ENCODE measurements at places on chromosomes 16 and 17.

GRCh38 chr16:85800321-85800669 lies 800 bp downstream of the COX4I1 start:
- DNase-seq = no peak

DNA sequence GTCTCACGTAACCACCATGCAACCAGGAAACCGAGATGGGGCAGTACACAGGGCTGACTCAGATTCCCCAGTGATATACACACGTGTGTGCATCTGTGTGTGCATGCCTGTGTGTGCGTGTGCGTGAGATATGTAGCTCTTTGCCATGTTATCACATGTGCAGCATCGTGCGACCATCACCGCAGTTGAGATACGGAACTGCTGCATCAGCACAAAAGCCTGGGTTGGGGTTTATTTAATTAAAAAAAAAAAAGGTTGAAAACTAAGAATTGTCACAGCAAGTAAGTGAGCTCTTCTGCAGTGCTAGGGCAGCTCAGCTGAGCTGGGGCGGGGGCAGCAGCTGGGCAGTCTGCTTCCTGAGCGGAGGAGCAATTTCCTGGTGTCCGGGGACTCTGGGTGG lies 152.5 kb downstream of the RBFOX3 start:
- no peak for DNase-seq

- DNase-seq = no peak
Measured at GRCh38 chr17:29031488-29031887, 11.5 kb upstream of the PIPOX start.

DNA sequence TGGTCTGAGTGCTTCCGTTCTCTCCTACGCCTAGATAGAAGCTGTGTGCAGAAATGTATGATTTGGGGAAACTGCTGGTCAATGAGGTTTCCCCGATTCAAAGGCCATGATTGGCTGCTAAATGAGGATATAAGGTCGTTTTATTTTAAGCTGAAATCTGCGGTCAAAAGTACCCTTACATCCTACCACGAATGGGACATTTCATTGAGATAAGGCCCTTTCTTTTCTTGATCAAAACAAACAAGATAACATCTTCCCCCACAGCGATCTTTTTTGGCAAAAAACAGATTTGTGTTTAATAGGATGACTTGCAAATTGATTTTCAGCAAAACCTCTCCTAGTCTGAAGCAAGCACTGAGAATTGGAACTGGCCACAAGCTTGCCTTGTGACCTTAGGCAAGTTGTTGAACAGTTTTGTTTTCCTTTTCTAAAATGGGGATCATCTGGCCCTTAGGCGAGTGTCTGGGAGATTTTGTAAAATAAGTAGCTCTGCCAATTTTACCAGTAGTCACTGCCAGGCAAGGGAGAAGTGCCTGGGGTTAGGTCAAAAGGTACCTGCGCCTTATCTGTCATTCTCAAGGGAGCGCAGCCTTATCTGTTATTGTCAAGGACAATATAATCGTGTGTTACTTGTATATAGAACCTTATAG lies 635 bp downstream of the SCPEP1 start:
- DNase-seq = no peak

GRCh38 chr17:4899341-4900230 lies at the start of gene C17orf107:
Gene C17orf107, plus strand, starts transcription at chr17:4899536. Its CDS starts 227 bp downstream, at chr17:4899763.
- DNase-seq = peak; percentile 98

GRCh38 chr17:64028874-64029464 lies 8.5 kb upstream of the ICAM2 start:
- peak; percentile 78 for DNase-seq

DNA sequence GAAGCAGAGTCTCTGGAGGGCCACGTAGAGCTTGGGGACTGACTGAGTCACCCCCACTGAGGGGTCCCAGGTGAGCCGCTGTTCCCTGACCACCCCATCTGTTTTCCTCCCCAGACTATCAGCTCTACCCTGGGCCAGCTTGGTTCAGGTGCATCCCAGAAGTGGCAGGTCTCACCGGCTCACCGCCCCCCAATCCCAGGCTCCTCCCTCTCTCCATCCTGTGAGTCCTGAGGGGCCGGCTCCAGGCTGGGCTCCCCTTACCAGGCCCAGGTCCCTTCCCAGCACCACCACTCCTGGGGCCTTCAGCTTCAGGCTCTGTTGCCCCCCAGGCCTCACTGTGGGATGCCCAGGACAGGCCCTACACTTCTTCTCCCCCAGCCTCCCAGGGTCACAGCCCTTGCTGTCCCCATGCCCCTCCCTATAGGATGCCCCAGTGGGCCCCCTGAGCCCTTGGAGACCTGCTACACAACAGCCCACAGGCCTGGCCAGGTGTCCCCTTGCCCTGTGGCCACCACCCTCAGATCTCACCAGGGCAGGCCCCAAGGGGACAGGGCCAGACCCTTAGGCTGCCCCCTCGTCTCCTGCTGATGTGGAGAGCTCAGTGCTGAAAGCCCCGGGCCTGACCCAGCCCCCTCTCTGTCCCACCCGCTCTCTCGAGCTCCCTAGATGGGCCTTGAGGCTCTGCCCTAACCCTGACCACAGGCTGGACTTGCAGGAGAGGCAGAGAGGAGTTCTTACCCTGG lies 40.4 kb downstream of the TNFRSF13B start:
- DNase-seq = no peak

- no peak for DNase-seq
Measured at GRCh38 chr17:2704031-2704889, 7.3 kb downstream of the CLUH start.

GRCh38 chr17:82195675-82196672 lies 16.7 kb downstream of the CCDC57 start:
- DNase-seq = no peak

DNA sequence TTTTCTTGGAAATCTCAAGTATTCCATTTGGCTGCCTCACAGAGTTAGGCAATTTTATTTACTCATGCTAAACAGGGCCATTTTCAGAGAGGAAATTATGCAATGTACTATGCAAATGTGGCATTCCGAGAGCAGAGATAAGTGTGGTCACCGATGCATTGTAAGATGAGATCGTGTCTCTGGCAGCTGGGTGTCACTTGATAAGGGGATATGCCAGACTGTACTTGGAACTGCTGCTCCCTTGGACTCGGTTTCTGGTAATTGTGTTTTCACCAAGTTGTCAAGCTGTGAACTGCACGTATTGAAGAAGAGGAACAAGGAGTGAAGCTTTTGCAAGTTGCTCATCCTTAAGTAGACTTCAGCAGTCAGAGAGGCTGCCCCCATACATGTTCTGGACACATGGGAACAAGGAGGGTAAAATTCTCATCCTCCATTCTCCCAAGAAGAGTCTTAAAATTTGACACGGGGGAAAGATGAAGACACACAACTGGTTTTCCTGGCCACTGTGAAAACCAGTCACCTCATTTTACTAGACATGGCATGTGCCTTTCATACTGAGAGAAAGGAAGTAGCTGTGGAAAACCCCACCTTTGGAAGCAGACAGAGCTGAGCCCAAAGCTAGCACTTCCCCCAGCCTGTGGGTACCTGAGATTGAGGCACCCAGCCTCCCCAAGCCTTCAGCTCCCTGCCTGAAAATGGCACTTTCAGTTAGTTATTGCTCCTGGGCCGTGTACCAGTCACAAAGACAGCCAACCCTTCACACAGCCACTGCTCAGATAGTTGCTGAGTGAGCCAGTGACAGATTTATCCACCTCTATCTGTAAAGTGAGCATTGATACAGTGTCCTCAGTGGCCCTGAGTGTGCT lies 150.7 kb downstream of the SOCS1 start:
- no peak for DNase-seq

DNA sequence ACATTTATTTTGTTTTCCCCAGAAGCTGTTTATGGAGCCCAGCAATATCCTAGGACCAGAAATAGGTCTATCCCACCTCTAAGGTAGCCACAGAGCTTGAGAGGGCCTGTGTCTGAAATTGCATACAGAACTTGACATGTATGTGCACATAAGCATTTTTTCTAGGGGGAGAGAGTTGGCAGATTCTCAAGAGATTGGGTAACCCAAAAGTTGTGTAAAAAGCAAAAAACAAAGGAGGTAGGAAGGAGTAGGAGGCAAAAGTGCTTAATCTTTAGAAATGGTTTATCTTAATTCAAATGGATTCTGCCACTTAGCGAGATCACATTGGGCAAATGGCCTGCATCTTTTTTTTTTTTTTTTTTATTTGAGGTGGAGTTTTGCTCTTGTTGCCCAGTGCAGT lies 3.5 kb downstream of the PLK1 start:
- DNase-seq = no peak

GRCh38 chr17:76094046-76094445 lies 9.5 kb downstream of the EXOC7 start:
- DNase-seq = no peak

DNA sequence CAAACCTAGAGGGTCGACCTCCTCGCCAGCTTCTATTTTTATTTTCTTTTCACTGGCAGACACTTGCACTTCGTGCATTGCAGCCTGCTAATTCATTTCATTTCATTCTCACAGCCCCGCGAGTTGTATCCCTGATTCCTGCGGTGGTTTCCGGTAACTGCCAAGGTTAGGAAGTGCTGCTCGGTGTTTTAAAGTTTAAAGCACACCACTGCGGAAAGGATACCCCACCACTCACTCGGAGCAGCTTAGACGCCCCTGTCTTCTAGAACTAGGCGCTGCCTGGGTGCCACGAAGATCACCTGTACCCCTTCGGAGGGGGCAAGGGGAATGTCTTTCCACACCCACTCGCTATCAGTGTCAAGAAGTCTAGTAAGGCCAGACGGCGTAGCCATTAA lies 509 bp downstream of the CNEP1R1 start:
- no peak for DNase-seq

DNA sequence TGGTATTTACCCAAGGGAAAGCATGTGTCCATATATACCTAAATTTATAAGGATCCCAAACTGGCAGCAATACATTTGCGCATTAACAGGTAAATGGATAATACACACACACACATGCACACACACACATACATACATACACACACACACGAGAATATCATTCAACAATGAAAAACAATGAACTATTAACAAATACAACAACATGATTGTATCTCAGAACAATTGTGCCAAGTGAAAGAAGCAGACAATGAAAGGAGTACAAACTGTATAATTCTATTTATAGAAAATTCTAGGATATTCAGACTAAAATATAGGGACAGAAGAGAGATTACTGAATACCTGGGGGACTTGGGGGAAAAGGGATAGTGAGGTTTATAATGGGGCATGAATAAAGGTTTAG lies 323.0 kb downstream of the KCNJ2 start:
- DNase-seq = no peak

GRCh38 chr16:78770353-78771091 lies 671.1 kb downstream of the WWOX start:
- peak; percentile 96 for DNase-seq

DNA sequence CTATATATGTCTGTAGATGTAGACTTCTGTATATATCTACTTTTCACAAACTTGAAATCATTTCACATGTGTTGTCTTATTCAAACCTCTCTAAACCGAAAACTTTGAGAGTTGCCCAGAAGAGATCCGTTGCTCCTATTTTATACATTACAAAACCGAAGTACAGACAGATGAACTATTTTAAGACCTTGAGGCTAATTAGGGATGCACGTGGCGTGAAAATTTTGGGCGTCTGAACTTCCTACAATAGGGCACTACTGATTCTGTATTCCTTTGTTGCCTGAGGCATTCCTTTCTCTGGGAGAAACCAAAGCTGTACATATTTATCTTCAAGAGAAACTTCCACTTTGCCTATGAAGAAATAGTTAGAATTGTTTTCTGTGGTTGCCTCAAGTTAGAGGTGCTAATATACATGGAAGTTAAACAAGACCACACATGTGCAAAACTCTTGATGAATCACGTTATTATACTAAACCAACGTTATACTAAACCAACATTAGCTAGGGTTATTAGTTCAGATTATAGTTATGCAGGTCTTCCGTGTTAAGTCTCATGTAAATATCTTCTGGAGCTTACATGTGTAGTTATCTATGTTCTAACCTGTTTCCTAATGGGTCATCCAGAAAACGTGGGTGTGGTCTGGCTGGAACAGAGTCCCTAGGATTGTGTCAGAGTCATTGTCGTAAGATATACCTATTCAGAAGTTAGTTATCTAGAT lies 111.2 kb downstream of the RBFOX1 start:
- no peak for DNase-seq

DNA sequence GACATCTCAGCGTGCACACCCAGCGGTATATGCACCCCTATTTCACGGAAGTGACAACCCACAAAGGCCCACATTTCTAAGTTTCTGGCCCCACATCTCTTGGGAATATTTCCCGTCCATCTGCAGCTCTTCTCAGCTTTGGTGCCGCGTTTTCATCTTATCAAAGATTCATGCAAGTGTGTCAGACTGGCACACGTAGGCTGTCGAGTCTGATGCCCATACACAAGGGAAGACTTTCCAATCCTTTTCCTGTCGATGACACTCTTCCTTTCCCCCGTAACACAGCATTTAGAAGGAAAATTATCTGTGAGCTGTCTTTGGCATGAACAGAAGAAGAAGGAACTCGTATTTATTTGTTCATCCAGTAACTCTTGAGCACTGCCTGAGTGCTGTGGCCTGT lies 83.0 kb downstream of the SHISA6 start:
- DNase-seq = no peak

DNA sequence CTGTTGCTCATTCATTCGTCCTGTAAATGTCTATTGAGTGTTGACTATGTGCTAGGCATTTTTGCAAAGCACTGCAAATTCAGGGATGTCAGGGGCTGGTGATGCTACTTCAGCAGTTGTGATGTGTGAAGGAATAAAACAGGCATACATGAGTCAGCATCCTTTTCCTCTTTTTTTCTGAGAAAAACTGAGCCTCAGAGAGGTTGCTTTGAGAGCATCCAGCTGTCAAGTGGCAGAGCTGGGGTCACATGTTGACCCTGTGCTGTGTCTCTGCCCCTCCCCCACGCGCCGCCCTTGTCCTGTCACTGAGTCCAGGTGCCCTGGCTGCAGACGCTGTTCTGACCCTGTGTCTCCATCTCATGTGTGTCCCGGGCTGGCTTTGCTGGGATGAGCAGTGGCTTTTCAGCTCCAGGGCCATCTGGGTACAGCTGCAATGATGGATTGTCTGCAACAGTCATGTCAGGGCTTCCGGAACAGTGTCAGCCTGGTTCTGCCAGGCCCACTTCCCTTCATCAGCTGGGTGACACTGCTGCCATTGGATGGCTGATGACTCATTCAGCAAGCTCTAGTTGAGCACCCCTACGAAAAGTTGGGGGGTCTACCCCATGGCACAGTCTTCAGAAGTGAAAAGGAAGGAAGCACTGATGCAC lies 14.9 kb downstream of the SEC14L5 start:
- DNase-seq = no peak

DNA sequence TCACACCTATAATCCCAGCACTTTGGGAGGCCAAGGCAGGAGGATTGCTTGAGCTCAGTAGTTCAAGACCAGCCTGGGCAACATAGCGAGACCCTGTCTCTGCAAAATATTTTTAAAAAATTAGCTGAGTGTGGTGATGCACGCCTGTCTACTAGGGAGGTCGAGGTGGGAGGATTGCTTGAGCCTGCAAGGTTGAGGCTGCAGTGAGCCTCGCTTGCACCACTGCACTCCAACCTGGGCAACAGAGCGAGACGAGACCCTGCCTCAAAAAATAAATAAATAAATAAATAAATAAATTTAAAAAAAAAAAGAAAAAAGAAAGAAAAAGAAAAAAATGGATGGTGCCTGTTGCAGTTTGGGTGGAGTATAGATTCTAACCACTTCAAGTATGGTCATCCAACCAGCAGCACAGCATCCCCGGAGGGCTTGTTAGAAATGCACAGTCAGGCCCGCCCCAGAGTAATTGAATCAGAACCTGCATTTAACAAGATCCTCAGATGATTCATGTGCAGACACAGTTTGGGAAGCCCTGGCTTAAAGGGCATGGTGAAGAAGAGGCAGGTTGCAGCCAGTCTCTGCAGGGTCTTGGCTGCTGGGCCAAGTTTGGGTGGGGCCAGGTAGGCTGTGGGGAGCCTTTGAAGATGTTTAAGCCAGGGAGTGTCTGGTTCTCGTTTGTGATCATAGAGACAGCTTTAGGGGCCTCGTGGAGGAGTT lies 40.8 kb downstream of the MRC2 start:
- DNase-seq = no peak
